ENCODE measurements at places on chromosomes 2 and 18.

DNA sequence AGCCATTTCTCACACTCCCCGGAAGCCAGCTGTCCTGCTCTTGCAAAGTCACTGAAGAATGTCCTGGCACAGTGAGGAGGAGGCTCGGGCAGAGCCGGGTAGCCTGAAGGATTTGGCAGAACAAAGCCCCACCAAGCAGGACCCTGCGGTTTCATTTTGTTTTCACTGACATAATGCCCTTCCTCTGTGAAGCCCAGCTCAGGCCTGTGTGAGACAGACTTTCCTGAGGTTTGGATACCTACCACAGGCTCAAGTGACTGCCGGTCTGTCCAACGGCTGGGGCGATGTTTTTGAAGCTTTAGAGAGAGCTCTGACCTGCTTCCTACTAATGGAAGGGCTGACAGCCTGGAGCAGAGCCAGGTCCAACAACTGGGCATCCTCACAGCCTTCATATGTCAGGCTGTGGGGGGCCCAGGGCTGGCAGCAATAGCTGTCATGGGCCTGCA, 99.8 kb upstream of the FZD7 start:
- ATAC-seq: no peak

- ATAC-seq: peak; percentile 67
These were observed 48.9 kb downstream of the TGIF1 start for GRCh38 chr18:3498698-3499471.

- no peak for ATAC-seq
These were observed 49.7 kb downstream of the MTA3 start for GRCh38 chr2:42618116-42618515.

DNA sequence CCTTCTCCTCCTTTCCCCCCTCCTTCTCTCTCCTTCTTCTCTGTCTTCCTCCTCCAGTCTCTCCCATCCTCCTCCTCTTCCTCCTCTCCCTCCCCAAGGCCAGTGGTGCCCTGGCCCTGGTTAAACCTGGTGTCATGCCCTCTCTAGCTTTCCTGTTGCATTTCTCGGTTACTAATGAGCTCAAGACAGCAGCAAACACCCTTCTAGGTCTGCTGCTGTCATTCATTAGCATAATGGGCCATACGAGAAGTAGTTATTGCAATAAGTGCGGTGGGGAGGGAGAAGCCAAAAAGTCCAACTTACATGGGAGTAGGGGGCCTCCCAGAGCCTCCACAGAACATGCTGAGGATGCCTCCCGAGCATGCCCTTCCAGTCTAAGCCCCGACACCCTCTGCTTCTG, 177.2 kb downstream of the CELF4 start:
- ATAC-seq: no peak

DNA sequence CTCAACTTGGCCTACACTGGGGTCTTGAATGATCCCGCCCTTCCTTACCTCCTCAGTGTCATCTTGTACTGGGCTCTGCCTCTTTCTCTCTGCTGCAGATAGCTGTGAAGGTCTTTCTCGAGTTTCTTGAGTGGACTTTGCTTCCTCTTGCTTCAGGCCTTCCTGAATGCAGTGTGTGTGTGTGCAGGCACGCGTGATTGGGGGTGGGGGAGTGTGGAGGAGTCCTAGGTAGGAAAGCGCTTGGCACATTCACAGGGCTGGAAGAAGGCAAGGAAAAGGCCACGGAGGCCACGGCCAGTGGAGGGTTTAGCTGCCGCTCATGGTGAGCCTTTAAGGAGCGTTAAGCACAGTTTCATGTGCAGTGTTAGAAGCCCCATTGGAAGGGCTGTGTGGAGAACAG, 5.5 kb downstream of the RALB start:
- no peak for ATAC-seq

Data from stimulated activated memory B cell treated with anti-CD40 and anti-IgM and Interleukin-4, amounts not matched to agents 10 μg/mL and 1 μg/mL and 100 μg/mL, for 72 hours (primary cell).